ENCODE measurements at places on chromosomes 2 and 18. TPM values are rescaled to one million over a fixed set of nuclear protein-coding genes. Genes with fewer than 3 reads are reported as not detected.
A peak's percentile ranks its signal among the peaks of the same experiment; 100 is the strongest.

- no peak for DNase-seq
Observed at GRCh38 chr2:105756435-105756834, 11.7 kb downstream of the NCK2 start.

DNA sequence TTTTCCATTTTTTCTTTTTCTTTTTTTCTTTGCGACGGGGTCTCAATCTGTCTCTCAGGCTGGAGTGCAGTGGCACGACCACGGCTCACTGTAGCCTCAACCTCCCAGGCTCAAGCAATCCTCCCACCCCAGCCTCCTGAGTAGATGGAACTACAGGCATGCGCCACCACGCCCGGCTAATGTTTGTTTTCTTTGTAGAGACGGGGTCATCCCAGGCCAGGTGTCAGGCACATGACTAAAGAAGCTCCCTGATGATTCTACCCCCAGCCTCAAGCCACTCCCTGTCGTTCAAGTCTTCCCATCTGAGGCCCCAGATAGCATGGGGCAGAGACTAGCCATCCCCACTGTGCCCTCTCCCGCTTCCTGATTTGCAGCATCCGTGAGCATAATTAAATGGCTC, 9.8 kb upstream of the FZD5 start:
- DNase-seq: no peak

Gene UGT1A7
- not detected for total RNA-seq

Gene VPS54
- 9.4 TPM for total RNA-seq

GRCh38 chr18:76392349-76392748, 102.7 kb downstream of the ZNF516 start:
- no peak for DNase-seq

GRCh38 chr2:189014449-189015138, 40.4 kb downstream of the COL3A1 start:
- no peak for DNase-seq

GRCh38 chr2:98393354-98393753, 47.1 kb downstream of the CNGA3 start:
- no peak for DNase-seq

Gene ANKRD30B
- 0.06 TPM for total RNA-seq

- no peak for DNase-seq
Observed at GRCh38 chr2:70448041-70448440, 105.6 kb downstream of the TGFA start.

Gene UPP2
- total RNA-seq: not detected

- no peak for DNase-seq
Observed at GRCh38 chr2:204743393-204743960, 198.2 kb downstream of the PARD3B start.

DNA sequence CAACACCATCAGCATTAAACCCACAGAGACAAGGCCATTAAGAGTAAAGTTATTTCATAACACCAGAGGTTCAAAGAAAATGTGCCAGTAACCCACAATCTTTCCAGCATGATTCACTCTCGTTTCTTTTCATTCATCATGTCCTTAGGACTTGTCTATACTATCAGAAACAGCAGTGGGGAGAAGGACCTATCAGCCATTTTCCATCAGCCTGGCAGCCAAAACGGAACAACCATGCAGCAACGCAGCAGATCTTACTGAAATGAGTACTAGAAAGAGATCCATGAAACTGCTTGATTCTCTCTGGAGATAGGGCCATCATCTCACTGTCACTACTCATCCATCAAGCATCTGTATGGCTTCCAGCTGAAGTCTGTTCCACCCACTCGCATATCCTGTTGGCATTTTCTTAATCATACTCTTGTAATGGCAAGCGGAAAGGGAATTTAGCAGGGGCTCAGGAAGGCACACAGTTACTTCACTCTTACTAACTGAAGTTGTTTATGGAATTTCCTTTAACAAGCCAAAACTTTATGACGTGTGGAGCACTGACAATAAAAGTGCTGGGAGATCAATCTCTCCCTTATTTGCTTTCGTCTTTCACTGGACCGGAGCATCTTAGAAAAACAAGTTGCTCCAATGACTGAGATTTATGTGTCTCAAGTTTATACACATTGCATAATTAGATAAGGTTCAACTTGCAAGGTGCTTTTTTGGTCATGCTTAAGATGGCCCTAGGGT, 69.7 kb downstream of the EPHA4 start:
- no peak for DNase-seq

- no peak for DNase-seq
Observed at GRCh38 chr2:106965611-106966010, 79.6 kb upstream of the ST6GAL2 start.

DNA sequence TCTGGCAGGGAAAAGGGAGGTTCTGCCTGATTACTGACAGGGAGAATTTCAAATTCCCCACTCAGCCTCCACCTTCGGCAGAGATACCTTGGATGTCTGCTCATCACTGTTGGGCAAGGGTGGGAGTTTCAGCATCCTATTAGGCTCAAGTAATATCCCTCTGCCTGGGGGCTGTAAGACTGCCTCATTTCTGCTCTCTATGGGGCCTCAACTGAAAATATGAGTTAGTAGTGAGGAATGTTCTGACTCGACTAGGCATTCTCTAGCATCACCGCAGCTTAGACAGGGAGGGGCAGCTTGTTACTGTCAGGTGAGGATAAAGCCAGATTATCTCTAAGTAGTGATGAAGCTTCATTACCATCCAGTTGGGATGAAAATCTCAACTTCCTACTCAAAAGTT, 87.7 kb upstream of the LRP1B start:
- DNase-seq: no peak

DNA sequence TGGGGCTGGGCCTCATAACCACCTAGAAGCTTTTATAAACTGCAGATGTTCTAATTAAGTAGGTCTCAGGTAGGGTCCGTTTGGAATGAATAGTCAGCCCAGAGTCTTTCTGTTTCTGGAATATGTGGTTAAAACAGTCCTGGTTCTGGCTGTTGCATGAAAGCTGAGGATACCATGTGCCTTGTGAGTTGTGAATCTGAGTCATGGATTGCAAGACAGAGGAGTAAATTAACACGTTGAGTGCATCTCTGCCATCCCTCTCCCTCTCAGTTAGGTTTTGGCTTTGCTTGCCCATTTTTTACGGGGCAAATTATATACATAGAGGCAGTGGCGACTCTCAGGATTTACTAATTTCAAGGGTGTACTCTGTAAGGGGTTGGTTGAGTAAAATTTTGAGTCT, 59.1 kb downstream of the NCK2 start:
- DNase-seq: no peak

Gene ERFE
- total RNA-seq: not detected

GRCh38 chr2:150162241-150162942, 325.1 kb downstream of the RND3 start:
- DNase-seq: no peak

GRCh38 chr2:68907232-68907919, 36.2 kb upstream of the BMP10 start:
- DNase-seq: no peak

Gene BMP10
- total RNA-seq: 0.15 TPM

Gene C1GALT1C1L
- total RNA-seq: 0.66 TPM

DNA sequence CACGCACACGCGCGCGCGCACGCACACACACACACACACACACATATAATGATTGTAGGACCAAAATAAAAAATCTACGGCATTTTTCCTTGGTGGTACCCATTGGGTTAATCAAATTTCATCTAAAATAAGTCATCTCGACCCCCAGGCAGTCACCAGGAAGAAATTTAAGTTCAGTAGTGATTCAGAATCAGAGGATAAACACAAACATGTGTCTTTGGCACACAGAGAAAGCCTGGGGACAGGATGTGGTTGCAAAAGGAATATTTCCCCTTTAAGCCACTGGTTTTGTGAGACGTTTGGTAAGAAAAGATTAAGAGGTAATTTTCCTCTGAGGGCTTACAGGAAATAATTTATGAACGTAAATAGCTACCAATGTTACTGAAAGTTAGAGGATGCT, 171.6 kb upstream of the PIEZO2 start:
- no peak for DNase-seq

DNA sequence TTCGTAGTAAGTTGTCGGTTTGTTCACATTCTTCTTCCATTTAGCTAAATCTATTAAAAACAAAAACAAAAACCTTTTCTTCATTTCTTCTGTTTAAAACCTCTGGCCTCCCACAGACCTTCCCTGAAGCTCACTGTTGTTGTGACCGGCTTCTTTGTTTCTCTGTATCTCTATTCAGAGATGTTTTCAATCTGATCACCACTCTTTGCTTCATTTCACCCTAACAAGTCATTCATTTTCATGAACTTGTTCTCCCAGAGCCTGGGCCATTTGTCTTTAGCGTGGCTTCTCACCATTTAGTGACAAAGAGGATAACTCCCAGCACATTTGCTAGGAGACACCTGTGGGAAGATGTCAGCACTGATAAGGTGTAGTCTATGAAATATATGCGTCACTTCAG, 794.2 kb downstream of the ERBB4 start:
- no peak for DNase-seq

- DNase-seq: peak; percentile 93
Observed at GRCh38 chr2:240997856-240998705, at the start of gene SNED1. SNED1 (plus strand) TSS chr2:240998618; CDS start chr2:240998838, 220 bp downstream.

Gene RAD51AP2
- total RNA-seq: 0.07 TPM

- no peak for DNase-seq
Observed at GRCh38 chr2:238582159-238582558, 155.4 kb downstream of the ASB1 start.
